Activated T-helper 9 cell treated with anti-CD3 and anti-CD28 coated beads, Interleukin-2, amount 50 U/mL, for 16 hours (primary cell): ENCODE measurements at places on chromosomes 6 and 20.

DNA sequence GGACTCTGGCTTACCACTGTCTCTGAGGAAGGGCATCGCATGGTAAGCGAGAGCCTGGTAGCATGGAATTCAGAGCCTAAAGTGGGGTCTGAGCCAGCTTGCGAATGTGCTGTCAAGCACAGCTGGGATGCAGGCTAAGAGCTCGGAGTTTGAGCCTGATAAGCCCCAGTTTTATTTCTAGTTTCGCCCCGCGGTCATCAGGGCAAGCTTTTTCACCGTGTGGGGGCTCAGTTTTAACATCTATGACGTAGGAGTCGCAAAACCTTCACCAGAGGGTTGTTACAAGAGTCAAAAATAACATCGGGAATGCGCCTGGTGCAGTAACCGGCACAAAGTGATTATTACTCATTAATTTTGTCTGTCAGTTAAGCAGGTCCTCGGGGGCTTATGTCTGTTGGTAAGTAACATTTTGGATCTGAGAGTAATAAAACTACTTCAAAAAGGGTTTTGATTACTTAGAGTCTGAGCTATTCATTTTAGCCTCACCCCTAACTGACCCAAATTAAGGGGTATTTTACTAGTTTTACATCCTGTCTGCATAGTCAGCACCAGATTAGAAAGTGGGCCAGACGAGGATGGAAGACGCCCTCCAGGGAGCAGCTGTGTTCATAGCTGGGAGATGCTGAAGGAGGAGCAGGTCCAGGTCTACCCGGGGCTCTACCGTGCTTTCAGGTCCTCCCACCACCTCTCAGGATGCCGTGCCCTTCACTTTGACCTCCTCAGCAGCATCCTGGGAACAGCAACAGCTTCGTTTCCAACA lies 29.7 kb downstream of the SLC22A23 start:
- no peak for DNase-seq

GRCh38 chr6:142013287-142013686 lies 119.4 kb upstream of the GJE1 start:
- DNase-seq: no peak

- DNase-seq: no peak
These were observed 619 bp downstream of the DAAM2 start for GRCh38 chr6:39792540-39793450.

DNA sequence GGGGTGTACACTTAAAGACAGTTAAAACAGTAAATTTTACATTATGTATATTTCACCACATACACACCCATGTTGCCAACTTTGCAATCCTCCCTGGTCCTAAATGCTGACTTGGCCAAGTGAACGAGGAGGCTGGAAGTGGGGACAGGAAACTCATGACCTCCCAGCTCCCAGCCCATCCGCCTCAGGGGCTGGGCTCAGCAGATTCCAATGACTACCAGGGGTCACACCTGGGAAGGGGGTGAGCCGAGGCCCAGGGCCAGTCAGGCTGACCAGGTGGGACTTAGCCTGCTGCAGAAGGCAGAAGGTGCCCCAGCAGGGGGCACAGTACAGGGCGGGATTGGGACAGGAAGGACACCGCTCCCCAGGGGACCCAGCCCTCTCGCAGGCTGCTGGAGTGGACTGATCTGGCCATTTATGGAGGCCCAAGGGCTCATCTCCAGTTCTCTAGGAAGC lies 2.4 kb downstream of the SIGLEC1 start:
- no peak for DNase-seq

GRCh38 chr6:143293523-143293922 lies 157.0 kb downstream of the ADAT2 start:
- no peak for DNase-seq

- no peak for DNase-seq
These were observed 996.0 kb upstream of the CITED2 start for GRCh38 chr6:140370441-140370840.

DNA sequence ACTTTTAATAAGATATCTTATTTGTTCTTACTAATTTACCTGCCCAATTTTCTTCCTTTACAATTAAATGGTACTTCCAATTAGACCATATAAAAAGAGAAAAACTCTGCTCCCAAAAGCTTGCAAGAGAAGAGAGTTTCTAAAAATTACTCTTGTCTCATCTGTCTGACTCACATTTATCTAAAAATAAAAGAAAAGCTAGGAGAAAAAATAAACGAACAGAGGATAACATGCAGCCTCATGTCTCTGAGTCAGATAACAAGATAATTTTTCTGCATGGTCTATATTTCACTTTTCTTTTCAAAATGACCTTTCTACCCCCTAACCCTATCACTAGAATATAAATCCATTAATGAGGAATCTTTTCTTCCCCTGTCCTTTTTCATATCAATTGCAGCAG lies 127.2 kb upstream of the TCF21 start:
- DNase-seq: no peak

GRCh38 chr6:11586117-11586516 lies 48.6 kb downstream of the TMEM170B start:
- no peak for DNase-seq

DNA sequence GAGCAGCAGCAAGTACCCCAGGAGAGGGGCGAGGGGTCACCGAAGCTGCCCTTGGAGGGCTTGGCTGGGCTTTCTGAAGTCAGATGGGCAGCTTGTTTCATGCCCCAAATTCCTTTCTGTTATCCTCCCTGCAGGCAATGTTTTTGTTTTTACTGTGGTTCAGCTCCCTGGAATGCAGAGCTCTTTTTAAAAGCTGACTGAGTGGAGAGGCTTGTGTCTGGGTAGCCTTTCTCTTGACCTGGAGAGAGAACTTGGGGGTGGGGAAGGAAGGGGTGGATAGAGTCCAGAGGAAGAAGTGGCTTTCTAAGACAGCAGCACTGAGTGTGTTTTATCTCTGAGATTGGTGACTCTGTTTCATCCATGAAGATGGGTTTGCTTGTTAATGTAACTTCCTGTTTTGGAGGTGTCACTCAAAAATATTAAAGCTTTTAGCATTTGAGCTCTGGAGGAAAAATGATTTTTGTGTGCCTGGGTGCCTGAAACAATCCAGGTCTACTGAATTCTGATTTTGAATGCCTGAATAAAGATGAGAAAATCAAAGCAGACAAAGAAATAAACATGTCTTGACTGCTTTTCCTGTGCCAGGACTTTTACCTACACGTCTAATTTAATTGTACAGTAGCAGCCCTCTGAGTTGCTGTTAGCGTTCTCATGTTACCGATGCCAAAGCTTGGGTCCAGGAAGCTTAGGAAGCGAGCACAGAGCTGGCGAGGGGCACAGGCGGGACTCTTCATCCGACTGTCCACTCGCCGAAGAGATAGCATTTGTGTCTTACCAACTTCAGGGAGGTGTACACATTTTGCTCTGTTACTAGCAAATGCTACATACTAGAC lies 78.2 kb upstream of the EEF1E1 start:
- no peak for DNase-seq

DNA sequence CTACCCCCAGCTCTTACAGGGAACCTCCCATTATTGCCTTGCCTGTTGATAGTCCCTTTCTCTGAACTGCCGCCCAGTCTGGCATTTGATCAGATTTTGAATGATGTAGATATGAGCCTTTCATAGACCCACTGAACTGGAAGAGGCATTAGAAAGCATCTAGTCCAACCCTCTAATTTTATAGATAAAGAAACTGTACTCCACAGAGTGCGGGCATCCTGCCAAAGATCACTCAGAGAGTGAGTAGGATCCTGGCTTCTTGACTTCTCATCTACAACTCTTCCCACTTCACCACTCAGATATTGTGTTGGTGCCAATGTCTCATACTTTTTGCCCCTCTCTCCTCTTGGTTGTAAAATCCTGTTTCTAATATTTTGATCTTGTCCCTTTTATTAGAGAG lies 179.2 kb upstream of the BMP2 start:
- no peak for DNase-seq

- no peak for DNase-seq
These were observed 482.2 kb upstream of the RNF217 start for GRCh38 chr6:124479991-124480430.

GRCh38 chr20:6401893-6402557 lies 279.2 kb upstream of the FERMT1 start:
- no peak for DNase-seq

DNA sequence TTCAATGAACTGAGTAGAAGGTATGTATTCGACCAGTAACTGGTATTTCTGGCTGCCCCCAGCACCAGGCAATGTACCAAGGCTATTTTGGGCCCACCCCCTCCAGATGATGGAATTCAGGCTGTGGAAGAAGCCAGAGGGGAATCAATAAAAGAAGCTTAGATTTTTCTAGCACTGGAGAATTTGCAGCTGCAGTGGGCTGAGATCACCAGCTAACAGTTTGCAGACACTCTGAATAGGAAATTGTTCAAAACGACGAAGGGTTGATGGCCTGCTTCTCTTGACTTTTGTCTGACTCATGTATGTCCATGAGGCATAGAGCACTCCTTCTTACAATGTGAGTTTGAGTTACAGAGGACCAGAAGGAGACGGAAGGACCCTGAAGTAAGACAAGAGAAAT lies 32.4 kb upstream of the FBXO9 start:
- no peak for DNase-seq

GRCh38 chr6:118581489-118581959 lies 33.4 kb downstream of the PLN start:
- DNase-seq: no peak

- DNase-seq: no peak
These were observed 168.2 kb downstream of the SMOC2 start for GRCh38 chr6:168609026-168609685.

DNA sequence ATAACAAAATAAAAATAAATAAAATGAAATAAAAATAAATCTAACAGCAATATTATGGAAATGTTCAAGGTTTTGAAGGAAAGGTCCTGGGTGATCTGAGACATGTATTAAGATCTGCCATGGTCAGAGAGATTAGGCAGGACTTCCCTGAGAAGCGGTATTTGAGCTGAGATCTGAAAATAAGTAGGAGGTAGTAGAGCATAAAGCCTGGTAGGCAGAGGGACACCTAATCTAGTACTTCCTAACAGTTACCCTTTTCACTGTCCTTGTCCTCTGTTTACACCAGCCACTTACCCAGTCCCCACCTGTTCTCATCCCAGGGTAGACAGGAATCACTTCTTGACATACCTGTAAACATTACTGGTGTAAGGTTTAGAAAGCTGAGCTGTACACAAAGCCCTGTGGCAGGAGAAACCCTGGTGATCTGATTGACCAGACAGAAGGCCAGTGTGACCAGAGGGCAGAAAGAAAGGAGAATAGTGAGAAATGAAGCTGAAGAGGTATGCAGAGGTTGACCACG lies 8.3 kb upstream of the ZNF318 start:
- DNase-seq: no peak

GRCh38 chr6:78842953-78843352 lies 24.4 kb upstream of the IRAK1BP1 start:
- DNase-seq: no peak

DNA sequence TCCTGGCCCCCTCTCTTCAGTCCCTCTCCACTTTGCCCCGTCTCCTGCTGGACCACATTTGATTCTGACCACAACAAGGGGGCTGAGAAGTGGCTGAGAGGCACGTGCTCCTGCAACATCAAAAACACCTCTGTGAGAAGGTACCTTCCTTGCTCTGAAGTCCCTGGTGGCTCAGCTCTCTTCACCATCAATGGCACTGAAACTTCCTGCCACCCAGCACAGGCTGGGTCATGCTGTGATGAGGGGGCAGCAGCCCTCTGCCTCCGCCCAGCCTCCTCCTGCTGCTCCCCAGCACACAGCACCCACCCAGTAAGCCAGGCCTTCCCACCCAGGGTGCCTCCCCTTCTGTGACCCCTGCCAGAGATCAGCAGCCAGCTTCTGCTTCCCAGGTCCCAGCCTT lies 10.3 kb downstream of the ZMYND8 start:
- no peak for DNase-seq

DNA sequence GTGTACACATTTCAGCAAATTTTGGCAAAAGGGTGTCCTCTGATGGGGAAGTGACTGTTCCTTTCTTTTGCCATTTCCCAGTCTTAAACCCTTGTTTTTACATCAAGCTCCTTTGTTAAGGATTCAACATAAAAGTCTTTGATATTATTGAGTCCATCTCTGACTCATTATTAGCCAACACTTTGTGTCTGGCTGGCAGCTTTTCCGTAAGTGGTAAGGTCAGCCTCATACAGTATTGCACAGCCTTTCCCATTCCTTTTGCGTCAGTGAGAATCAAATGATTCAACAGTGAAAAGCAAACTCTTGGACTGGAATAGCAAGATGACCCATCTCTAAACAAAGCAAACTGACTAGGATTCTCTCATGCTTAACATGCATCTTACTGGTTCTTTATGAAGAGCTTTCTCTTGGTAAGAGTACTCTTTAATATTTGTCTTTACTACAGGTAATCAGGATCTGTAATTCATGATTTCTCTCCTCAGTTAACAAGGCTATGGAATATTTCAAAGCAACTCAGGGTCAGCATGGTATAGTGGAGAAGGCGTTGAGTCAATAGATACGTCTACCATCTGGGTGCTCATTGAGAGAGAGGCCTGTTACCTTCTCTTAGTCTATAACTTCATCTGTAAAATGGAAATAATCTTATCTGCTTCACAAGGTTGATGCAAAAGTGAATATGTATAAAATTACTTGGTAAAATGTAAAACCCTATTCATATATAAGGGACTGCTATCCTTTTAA lies 183.6 kb downstream of the PRL start:
- no peak for DNase-seq

DNA sequence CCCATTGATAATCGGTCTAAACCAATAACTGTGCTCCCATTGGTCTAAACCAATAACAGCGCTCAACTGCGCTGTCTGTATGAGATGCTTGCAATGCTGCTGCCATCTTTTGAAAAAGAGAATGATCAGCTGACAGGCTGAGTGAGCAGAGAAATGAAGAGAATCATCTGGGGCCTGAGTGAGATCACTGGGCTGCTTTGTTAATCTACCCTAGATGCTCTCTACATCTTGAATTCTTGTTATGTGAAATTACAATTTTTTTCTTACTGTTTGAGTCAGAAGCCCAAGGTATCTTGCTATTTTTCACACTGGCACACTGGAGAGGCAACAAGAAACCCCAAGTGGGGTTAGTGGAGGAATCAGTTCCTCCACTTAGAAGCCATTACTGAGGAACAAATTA lies 91.5 kb upstream of the GCM1 start:
- no peak for DNase-seq

DNA sequence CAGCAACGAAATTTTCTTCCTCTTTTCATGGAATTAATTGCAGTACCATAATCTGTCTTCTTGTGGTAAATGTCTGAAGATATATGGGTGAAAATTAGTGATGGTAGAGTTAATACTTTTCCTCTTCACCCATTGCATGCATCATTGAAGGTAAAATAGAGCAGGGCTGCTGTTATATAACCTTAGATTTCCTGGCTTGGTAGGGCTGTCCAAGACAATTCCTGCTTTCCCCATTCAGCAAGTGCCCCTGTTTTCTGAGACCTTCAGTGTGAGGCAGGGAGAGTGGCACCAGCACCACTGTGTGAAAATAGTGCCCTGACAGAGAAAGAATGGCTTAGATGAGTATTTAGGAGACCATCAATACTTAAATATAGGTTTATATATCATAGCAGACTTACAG lies 202.0 kb downstream of the ZFAND3 start:
- DNase-seq: no peak

DNA sequence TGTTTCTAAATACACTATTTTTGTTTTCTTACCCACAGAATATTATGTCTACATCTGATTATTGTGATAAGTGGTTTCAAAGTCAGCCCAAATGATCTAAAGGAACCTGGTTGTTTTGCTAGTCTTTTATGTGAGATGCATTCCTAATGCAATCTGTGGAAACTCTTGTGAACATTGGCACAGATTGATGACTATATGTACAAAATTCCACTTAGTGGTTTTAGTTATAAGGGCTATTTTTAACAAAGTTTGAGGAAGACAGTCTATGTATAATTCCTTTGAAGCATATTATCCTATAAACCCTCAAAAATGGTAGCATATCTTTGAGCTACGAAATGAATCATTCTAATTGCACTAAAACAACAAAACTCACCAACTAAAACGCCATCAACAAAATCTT lies 140.9 kb downstream of the GRIK2 start:
- no peak for DNase-seq

- no peak for DNase-seq
These were observed 59.0 kb upstream of the EEF1A1 start for GRCh38 chr6:73579851-73580246.
